ENCODE measurements at places on chromosomes 4 and X.

GRCh38 chr4:109472343-109472761 is 38.7 kb downstream of the SEC24B start:
- DNase-seq: no peak

DNA sequence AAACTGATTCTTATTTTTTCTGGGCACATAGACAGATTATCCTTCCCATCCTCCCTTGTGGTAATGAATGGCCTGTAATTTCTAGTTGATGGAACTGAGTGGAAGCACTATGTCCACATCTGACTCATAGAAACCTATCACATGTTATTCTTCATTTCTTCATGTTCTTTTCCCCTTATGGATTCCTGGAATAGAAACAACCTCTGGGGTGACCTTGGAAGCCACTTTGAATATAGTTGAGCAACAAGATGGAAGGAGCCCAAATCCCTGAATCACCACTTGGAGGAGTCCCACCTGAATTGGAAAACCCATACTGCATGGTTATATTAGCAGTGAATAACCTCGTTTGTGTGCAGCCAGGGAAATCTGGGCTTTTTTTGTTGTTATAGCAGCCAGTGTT is 137.8 kb downstream of the MID1IP1 start:
- no peak for DNase-seq

DNA sequence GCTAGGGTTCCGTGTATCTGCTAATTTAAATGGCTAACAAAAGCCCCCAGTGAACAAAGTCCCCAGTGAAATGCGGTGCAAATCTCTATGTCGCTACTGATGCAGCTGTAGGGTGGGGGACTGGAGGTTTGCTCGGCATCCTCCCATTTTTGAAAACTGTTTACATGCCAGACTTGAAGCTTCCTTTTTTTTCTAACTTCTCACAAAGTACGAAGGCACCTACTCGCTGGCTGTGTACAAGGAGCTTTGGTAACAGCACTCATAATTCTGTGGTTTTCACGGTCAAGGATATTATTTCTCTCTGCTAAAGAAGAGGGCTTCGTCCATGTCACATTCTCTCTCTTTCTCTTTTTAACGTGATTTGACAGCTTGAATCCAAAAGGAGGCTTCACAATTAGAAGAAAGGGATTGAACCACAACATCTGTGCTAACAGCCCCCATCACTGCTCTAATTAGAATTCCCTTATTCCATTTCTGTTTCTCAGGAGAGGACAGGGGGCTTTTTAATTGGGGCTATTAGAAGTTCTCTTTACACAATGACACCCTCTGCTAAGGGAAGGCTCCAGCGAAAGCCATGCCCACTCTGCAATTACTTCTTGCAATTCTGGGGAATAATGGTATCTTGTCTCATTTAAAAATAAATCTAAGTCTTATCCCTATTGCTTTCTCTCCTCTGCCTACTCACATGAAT is 46.7 kb downstream of the TMEM156 start:
- no peak for DNase-seq

GRCh38 chr4:109215506-109215905 is 87.0 kb downstream of the COL25A1 start:
- no peak for DNase-seq

- no peak for DNase-seq
Observed at GRCh38 chrX:150719621-150720020, 26.4 kb downstream of the MTMR1 start.

GRCh38 chrX:84453351-84454246 is 48.7 kb downstream of the HDX start:
- no peak for DNase-seq

- no peak for DNase-seq
Observed at GRCh38 chr4:166198041-166198440, 325.0 kb downstream of the TLL1 start.

- DNase-seq: no peak
Observed at GRCh38 chr4:67874986-67875385, 8.8 kb downstream of the TMPRSS11D start.

- DNase-seq: no peak
Observed at GRCh38 chr4:138821331-138821730, 194.2 kb upstream of the NOCT start.

DNA sequence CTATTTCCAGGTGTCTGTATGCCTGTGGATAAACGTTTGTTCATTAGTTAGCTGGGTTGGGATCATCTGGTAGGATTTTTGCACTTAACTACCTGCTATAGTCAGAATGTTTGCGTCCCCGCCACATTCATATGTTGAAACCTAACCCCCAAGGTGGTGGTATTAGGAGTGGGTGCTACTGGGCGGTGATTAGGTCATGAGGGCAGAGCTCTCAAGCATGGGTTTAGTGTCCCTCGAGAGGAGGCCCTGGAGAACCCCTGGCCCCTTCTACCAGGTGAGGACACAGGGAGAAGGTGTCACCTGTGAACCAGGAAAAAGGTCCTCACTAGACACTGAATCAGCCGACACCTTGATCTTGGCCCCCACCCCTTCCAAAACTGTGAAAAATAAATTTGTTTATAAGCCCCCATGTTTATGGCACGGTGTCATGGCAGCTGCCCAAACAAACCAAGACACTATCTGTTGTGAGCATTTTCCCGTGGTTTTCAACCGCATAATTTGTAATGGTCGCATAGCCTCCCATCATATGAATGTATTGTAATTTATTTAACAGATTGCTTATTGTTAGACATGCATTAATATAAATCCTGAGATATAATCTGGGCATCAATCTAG is 92.7 kb upstream of the TRIM2 start:
- no peak for DNase-seq

DNA sequence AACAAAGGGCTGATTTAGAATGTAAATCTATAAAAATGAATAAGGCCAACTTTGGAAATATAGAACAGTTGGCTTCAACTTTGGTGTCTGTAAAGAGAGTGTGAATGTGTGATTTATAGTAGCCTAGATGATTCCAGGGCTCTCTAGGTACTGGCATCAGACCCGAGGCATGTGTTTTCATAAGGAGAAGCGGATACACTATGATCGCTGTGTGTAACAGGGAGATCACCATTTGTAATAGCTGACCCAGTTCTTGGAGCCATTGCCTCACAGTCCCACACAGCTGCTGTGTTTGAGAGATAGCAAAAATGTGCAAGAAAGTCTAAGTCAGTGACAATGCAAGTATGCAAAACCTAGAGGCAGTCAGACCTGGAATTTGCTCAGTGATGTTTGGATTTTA is 135.1 kb downstream of the REPS2 start:
- DNase-seq: no peak

- DNase-seq: no peak
Observed at GRCh38 chrX:12758291-12758690, 32.9 kb upstream of the PRPS2 start.

DNA sequence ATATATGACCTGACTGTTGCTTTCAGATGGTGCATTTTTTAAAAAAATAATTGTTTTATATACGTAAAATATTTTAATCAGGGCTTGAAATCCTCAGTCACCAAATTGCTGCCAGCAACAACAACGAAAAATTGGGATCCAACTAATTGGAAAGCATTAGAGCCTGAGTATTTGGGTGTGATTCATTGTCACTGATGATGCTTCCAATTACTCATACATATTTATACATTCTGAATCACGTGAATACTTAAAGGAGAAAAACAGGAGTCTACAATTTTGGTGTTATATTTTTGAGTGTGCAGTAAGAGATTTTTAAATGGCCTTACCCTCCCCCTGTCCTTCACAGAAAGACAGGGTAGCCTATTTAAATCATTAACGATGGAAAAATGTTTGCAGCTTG is 765.6 kb upstream of the TENM3 start:
- DNase-seq: no peak

GRCh38 chr4:71827826-71828225 is 43.9 kb upstream of the GC start:
- no peak for DNase-seq

DNA sequence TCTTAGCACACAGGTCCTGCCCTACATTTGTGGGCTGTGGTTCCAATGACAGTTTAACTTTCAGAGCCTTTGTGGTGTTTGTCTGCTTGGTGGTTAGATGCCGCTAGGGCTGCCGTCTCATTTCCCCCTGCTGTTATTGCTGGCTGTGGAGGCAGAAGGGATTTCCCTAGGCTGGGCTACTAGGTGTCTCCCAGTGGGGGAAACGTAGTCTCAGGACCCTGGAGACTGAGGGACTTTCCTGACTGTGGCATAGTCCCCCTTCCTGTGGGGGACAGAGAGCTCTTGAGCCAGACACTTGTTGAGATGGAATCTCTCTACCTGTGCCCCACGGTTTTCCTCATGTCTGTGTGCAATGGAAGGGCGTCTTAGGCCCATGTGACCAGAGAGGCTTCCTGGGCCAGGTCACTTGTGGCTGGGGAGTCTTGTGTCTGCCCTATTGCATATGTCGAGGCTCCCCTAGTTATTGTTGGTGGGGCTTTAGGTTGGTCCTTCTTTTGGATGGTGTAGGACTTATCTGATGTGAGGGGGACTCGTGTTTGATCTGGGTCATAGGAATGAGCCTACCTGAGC is 68.2 kb downstream of the ARHGAP10 start:
- no peak for DNase-seq

GRCh38 chrX:153625271-153626024 is 21.6 kb upstream of the DUSP9 start:
- no peak for DNase-seq

DNA sequence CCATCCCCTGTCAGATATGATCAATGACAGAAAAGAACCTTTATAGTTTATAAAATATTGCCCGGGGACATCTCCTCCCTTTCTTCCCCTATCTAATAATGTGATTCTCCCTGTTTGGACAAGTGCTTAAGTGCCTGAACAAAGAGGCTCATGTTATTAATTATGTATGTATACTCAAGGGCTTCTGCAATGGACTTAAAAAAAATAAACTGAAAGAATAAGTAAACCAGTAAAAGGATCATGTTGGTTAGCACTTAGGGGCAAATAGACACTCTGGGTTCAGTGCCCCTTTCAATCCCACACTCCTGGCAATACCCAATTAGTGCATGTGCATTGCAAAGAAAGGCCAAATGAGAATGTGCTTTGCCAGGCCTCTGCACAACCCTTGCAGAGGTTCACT is 30.7 kb upstream of the RPS6KA6 start:
- DNase-seq: no peak

DNA sequence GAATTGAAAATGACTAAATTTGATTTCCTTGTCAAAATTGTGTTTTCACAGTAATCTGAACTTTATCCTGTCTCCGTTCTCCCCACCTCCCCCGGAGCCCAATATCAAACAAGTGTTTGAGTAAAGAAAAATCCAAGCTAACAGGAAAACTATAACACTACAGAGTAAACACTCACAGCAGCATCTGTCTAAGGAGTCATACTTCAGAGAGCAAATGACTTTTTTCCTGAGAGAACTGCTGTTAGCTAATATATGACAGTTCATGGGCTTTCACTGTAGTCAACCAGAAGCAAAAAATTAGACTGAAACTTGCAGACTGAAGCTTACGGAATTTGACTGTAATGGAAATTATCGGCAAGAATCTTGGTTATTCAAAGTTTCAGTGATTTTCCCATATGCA is 321.7 kb downstream of the ANKRD50 start:
- DNase-seq: no peak

DNA sequence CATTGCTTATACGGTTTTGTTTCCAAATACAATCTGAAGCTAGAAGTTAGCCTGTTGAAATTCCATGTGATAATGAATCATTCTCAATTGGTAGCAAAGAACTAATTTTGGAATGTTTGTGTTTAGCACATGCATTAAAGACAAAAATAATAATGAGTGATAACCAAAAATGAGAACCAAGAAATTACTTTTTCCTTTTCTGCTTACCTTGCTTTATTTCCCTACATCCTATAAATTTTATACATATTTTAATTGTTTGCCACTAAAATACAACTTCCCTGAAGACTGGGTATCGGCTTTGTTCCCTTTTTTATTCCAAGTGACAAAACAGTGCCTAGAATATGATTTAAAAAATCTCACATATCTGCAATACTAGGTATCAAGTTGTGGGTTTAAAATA is 203.8 kb upstream of the TACR3 start:
- no peak for DNase-seq

- DNase-seq: no peak
Observed at GRCh38 chr4:57501720-57502119, 391.5 kb upstream of the IGFBP7 start.

GRCh38 chr4:7239844-7240243 is 47.5 kb downstream of the SORCS2 start:
- no peak for DNase-seq

DNA sequence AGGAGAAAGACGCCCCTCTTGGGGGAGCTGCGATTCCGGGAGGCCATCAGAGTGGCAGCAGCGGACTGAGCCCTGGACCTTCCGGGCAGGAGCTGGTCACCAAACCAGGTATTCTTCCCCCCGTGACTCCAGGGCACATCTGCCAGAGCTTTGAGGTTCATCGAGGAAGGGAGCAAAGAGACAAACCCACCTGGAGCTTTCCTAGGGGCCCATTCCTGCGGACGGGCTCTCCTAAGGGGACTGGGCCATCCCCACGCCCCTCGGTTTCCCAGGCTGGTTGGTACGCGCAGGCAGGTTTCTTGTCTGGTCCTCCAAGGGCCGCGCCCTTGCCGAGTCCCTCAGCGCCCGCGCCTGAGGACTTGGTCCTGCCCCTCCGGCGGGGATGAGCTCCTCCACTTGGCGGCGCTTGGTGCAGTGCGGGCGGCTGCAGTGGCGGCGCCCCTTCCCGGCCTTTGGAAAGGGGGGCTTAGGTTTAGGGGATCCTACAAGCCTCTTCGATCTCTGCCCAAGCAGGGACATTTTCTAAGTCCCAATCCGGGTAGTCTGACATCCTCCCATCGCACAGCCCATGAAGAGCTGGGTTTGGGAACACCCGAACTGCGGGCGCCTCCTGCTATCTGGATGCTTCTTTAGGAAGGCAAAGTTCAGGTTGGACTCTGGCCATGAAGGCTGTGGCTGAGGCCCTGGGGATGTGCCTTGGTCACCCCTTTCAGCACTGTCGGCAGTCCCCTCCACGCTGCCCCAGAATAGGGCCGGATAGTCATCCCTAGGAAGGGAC is 538 bp downstream of the STBD1 start:
- DNase-seq: no peak

- no peak for DNase-seq
Observed at GRCh38 chr4:141132072-141132708, 1.1 kb downstream of the RNF150 start.

DNA sequence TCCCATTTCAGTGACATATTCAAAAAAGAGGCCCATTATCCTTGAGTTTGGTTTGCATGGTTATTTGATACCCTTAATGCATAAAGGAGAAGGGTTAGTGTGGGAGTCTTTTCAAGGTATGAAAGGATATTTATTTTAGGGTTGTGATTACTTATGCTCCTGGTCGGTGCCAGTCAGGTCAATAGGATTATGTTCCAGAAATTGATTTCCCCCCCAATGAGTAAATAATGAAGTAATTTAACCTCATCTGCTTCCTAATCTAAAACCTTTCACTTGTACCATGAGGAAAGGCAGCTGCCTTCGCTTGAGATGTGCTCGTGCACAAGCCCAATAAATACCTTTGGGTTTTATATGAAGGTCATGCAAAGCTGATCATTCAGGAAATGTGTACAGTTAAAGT is 55.0 kb upstream of the NR0B1 start:
- DNase-seq: no peak

DNA sequence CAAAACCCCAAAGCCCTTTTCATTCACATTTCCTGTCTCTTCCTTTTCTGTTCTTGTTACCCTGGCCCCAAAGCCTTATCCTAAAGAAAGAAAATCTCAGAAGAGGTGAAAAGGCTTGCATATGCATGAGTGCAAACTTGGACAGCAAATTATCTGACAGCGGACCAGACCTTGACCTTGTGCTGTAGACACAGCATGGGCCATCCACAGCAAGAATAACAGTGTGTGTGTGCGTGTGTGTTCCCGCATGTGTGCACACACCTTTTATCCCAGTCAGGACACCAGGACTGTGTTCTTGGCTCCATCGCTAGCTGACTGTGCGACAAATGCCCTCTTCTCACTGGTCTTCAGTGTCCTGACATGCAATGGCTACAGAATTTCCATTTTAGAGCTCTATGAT is 35.3 kb downstream of the ZBTB49 start:
- no peak for DNase-seq

All from esophagus squamous epithelium (tissue), 5 donors.